ENCODE measurements at places on chromosomes 2 and 18.

DNA sequence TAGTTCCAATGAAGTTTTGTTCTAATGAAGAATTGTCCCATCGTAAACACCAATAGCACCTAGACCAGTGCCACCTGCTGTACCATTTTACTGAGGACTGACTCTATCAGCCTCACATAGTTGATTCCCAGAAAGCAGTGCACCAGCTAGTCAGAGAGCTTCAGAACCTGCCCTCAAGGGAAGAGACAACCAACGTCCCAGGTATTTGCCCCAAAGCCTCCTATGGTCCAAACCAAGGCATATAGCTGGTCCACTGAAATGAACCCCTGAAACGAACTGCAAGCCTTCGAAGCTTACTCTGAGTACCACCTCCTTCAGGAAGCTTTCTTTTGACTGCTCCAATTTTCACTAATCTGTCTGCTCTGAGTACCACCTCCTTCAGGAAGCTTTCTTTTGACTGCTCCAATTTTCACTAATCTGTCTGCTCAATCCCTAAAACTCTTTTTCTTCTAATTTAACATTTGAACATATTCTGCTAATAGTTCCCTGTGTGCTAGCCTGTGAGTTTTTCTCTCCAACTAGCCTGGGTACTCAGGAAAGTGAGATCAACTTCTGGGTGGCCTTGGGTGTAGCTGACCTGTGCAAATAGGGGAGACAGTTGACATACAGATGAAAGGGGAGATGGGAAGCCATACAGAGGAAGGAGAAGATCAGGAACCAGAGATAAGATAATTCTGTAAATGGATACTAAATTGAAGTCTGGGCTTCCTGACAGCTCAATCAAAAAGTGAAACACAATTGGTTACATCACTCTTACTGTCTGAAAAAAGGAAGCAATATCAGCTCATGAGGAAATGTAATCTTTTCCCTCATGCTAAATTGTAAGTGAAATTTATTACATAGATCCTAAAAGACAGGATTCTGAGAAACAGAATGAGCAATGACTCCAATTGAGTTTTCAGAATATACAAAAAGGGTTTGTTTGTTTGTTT, 33.5 kb upstream of the EML4 start:
- no peak for DNase-seq

- no peak for DNase-seq
These were observed 39.5 kb downstream of the RNU4ATAC start for GRCh38 chr2:121570036-121570666.

DNA sequence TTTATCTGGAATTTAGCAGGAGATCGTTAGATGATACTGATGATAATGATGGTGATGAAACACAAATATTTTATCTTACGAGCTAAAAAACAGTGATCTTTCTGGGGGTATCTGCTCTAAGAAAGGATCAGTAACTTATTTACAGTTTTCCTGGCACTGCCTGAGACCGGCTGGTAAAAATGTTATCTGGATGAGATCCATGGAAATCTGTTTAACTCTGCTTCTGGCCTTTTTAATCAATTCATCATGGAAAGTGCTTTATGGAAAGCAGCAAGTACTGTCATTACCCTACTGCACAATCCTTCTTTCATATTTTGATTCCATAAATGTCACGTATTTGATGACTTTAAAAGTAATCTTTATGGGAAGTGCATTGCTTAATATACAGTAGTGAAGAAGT, 612.7 kb upstream of the GCFC2 start:
- no peak for DNase-seq

DNA sequence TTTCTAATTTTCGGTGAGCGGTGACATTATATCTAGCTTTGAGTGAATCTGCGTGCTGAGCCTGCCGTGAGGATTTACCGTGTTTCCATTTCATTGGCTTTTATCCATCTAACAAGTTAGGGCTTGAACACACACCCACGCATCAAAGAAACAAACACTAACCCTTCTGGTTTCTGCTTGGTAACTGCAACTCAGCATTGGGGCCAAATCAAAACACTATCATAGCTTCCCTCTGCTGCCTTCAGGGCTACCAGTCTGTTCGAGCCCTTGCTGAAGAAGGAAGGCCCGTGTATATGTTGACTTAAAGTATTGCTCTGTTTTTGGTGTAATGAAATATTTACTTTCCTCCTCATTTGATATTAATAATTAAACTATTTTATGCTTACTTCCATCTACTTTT, 227.2 kb downstream of the PHLPP1 start:
- DNase-seq, result no peak

Measured in stimulated activated CD4-positive, alpha-beta T cell treated with anti-CD3 and anti-CD28 coated beads, Interleukin-4, amount 100 ng/mL, for 48 hours (primary cell).